ENCODE measurements at places on chromosomes 16 and 17.

GRCh38 chr16:77374384-77374783, 60.5 kb downstream of the ADAMTS18 start:
- peak; percentile 59 for DNase-seq

DNA sequence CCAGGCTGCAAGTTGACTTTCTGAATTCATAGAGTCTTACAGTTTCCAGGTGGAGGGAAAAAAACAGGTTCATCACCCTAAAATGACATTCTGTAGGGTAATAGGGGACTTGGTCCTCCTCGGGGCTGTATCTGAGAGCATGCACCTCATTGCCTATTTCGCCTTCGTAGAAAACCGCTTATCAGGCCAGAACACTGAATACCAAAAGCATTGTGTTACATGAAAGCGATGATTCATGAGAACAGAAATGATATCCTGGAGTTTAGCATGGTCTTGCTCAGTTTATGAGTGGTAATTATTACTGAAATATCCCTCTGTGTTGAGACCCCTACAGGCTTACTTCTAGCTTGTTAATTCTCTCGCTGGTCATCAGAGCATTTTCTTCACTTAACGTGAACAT, 61.4 kb upstream of the ARHGAP44 start:
- no peak for DNase-seq

- DNase-seq: no peak
Observed at GRCh38 chr17:60887614-60888028, 210.0 kb downstream of the BCAS3 start.

- no peak for DNase-seq
Observed at GRCh38 chr16:80912651-80913050, 94.0 kb downstream of the CMC2 start.

GRCh38 chr17:77493238-77493820, 352.6 kb downstream of the SEC14L1 start:
- DNase-seq: no peak

GRCh38 chr16:25063102-25063501, 47.9 kb upstream of the ARHGAP17 start:
- DNase-seq: no peak

DNA sequence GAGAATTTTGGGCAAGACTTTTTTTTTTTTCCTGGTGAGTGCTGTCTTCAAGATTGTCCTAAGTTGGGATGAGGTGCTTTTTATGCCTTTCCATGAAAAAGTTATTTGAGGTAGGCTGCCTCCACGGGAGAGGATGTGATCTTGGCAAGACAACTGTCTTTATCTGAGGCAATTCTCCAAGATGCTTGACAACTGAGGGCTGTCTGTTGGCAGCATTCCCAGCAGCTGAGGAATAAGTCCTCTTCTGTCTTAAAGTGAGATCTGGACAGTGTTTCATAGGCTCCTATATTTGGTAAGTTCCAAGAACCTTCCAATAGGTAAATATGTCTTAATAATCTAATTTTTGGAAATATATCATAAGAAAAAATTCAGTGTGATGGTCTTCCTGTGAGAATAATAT, 662.0 kb downstream of the CDH11 start:
- DNase-seq: no peak

DNA sequence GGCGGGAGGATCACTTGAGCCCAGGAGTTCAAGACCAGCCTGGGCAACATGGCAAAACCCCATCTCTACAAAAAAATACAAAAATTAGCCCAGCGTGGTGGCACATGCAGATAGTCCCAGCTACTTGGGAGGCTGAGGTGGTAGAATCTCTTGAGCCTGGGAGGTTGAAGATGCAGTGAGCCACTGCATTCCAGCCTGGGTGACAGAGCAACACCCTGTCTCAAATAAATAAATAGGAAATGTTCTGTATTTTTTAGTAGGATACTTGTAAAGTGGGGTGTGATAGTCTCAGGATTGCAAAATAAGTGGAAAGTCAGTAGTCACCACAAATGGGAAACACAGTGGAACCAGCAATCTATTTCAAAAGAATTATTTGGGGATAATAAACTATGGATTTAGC, 4.0 kb downstream of the RSPRY1 start:
- no peak for DNase-seq

GRCh38 chr17:6261466-6261865, 173.5 kb downstream of the AIPL1 start:
- no peak for DNase-seq

DNA sequence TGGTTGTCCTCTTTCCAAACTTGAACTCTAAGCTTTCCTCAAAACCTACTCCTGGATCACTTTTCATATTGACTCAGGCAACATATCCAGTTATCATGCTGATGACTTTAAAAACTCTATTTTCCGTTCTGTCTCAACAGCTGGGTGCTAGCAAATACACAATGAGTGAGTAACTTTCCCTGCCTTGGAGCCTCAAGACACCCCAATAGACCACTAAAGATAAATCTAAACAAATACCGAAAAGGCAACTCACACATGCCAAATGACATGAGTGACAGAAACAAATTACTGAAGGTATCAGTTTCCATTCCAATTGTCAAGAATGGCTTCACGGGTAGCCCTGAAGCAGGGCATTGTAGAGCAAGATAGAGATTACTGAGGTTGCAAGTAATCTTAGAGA, 15.7 kb upstream of the TMEM101 start:
- DNase-seq: no peak

DNA sequence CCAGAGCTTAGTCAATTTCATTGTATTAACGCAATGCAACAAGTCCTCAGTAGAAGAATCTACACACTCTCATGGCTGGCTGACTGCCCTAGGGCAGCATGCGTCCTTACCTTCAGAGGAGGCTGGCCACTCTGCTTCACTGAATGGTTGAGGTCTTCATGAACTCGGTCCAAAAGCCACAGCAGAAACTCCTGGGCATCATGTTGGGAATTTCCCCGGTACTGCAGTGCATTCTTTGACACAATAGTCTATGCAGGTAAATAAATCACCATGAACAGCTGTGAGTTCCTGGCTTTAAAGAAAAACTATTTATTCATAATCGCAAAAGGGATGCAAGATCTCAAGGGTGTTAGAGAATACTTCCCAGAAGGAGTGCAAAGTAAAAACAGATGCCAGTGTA, 41.3 kb downstream of the USP31 start:
- no peak for DNase-seq

GRCh38 chr17:72989074-72989610, 103.3 kb downstream of the SLC39A11 start:
- DNase-seq: no peak

DNA sequence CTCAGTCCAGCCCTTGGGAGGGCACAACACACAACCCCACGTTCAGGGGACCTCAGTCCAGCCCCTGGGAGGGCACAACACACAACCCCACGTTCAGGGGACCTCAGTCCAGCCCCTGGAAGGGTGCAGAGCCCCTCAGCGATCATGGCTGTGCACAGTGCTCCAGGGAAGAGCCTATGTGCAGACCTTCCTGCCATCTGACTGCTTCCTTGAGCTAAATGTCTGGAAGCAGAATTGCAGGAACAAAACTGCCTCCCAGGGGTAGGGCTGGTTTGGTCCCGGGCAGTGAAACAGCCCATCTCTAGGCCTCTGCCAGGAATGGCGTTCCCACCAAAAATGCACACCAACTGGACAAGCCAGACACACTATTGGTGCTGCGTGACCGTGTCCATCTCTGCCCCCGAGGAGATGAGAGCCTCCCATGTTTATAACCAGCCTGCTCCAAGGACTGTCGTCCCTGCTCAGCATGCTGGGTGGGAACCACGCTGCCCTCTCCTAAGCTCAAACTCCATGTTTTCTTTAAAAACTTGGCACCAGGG, 44.0 kb downstream of the ZNF276 start:
- DNase-seq: no peak

- no peak for DNase-seq
Observed at GRCh38 chr16:28067604-28068379, 4.3 kb upstream of the GSG1L start.

GRCh38 chr17:7835814-7836595, 2.0 kb downstream of the KDM6B start:
- DNase-seq: peak; percentile 51

- DNase-seq: no peak
Observed at GRCh38 chr16:49352892-49353291, 20.7 kb upstream of the C16orf78 start.

- DNase-seq: no peak
Observed at GRCh38 chr17:14311186-14311705, 10.4 kb downstream of the HS3ST3B1 start.

DNA sequence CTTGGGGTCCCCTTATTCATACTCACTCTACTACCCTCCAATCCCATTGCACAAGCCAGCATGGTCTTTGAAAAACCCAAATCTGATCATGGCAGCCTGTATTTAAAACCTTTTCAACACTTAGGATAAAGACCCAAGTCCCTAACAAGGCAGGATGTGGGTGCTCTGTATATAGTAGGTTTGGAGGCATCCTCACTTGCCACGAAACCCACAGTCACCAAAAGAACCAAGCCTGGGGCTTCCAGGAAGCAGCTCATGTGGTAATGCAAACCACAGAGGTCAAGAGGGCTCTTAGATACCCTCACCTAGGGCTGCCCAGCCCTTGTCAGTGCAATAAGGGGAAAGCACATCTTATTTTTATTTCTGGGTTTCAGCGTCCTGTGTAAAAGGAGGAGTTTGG, 218.6 kb upstream of the ASIC2 start:
- no peak for DNase-seq

- no peak for DNase-seq
Observed at GRCh38 chr17:64063766-64064224, 43.4 kb upstream of the ICAM2 start.

DNA sequence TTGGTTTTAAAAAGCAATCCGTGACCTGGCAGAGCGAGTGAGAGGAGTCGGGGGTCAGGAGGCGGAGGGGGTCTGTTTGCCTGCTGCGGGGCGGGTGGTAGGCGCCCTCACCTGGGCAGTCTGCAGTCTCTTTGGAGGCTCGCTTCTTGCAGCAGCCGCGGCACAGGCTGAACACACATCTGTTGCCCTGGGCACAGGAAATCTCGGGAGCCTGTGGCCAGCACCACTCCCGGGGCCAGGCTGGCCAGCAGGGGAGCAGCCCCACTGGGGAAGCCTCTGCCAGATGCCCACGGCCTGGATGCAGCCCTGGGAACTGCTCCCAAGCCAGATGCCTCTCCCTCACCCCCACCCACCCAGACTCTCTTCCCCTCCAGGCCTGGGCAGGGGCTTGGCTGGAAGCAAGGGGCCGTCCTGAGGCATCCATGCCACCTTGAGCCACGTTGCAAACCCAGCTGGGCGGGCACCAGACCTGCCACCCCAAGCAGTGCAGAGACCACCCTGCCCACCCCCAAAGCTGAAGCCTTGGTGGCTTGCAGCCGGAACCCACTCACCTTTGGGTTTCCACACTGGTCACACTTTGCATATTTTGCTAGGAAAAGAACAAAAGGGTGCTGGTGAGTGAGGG, 6.6 kb downstream of the GPS1 start:
- DNase-seq: no peak

GRCh38 chr17:74639704-74640151, 16.2 kb upstream of the CD300E start:
- no peak for DNase-seq

DNA sequence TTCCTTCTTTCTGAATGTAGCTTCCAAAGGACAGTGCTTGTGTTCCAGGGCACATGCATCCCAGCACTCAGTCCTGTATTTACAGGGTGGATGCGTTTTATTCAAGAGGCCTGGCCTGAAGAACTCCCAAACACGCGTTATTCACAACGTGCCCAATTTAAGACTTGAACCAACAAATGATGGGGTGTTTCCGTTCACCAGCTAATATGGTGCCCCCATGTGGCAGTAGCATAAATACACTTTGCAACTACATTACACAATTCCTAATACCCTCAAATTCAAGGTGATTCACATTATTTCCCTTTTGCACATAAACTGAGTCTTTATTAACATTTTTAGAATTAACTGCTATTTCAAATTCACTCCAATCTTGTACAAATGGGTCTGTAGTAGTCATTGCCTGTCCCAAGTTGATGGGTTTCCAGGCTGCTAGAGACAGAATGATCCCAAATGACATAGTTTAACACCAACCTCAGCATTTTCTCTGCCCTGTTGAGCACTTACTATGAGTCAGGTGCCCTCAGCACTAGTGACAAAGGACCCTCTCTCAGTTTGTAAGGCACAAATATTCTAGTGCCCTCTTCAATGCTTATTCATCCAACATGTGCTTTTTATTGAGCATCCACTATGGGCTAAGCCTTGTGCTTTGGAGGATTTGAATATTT, 26.9 kb downstream of the HSD17B2 start:
- DNase-seq: no peak

DNA sequence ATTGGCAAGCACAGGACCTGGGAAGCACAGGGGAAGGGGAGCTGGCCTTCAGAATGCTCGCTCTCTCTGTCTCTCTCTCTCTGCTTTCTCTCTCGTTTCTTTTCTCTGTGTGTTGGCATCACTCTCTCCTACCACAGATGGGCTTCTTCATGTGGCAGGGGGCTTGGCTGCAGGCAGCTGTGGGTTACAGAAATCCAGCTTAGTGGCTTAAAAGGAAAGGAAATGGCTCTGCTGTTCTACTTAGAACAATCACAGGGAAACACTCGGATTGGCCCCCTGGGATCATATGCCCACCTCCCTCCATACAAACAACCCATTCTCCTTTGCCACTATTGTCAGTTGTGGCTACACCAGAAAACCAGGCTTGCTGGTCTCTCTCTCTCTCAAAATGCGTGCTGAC, 20.4 kb downstream of the TBX2 start:
- no peak for DNase-seq

GRCh38 chr17:28577466-28577824, 750 bp upstream of the ALDOC start:
- no peak for DNase-seq

GRCh38 chr16:70460737-70461261, 6.4 kb downstream of the FCSK start:
- DNase-seq: no peak

- no peak for DNase-seq
Observed at GRCh38 chr16:69014811-69015210, 90.6 kb upstream of the HAS3 start.

DNA sequence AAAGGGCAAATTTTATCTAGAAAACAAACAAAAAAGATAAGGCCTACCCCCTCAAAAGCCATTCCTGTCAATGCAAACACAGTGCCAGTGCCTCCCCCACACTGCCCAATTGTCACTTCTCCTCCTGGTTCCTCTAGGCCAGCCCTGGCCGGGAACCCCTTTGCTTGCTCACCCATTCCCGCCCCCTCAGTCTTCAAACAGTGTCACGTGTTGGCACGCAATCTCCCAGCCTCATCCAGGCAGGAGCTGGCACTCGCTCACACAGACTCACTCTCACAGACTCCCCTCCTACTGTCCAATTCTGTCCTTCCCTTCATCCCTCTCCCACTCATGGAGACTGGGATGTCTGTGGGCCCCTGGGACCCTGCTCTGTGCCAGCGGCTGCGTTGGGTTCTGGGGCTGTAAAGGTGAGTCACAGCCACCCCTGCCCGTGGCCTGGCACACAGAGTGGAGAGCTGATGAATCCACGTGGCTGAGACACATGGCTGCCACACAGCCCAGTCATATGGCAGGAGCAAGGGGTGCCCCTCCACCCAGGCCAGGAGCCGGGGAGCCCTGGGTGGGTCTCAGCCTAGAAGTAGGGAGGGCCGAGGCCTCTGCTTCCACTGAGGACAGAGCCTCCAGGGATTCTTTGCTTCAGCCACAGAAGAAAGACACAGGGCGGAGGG, 54.8 kb downstream of the VAC14 start:
- DNase-seq: no peak

- DNase-seq: no peak
Observed at GRCh38 chr17:19304209-19304608, 58.3 kb downstream of the B9D1 start.

Measured in renal cortex interstitium (tissue), 15 donors.